NCI-H1694 (cell line): ENCODE measurements at places on chromosomes 1 and 21.

GRCh38 chr1:7747605-7748004, 23.5 kb upstream of the VAMP3 start:
- no peak for DNase-seq

DNA sequence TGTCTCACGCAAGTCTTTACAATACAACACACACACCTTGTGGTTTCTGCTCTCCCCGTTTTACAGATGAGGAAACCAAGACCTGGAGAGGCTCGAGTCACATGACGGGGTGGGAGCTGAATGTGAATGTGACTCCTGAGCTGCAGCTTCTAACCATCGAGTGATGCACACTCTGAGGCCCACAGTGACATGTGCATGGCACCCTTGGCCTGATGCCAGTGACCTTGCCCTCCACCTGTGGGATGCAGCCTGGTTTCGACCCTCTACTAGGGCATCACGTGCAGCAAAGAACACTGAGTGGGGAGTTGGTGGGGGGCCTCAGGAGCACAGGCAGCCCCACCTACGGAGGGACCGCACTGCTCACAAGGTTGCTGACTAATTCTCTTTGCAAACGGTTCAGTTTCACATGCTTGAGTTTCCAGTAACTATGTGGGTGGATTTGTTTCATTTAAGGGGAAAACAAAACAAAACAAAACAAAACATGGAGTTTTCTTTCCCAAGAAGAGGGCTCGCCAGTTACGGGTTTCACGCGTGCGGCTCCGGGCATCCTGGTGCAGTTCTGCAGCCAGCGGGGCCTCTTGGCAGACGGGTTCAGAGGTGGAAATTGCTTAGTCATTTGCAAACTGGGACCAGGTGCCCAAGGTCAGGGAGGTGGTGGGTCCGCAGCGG, 22.9 kb downstream of the SPSB1 start:
- no peak for DNase-seq

- DNase-seq, result no peak
Measured at GRCh38 chr1:109909561-109909960, 1.1 kb upstream of the CSF1 start.

DNA sequence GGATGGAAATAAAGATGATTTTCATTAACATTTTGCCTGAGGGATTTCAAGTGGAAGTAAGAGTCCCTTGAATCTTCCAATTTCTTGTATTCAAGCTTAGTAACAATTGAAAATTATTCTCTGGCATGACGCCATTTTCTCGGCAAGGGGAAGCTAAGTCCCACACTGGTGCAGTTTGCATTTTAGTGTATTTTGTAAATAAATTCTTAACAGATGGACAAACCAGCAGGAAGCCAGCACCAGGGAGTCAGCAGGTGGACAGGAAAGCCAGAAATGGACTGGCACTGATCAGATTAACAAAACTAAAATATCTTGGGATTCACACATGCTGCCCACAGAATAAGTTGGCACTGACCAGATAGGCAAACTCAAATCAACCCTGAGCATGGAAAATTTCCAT, 311.3 kb downstream of the LRRIQ3 start:
- DNase-seq, result no peak

- no peak for DNase-seq
Measured at GRCh38 chr1:63466759-63467158, 56.3 kb downstream of the ITGB3BP start.

DNA sequence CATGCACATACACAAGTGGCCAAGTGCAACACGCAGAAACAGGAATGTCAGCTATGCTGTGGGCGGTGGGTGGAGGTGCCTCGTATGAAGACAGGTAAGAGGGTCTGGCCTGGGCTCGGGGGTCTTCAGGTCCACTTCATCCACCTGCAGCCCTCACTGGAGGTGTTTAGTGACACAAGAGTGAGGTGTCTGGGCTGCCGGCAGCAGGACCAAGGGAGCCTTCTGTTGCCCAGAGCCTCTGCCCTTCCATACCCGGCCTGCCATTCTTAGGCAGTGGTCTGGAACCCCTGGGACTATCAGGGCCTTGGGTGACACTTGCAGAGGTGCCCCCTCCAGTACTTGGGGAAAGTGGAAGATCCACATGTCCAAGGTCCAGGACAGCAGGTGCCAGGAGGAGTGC, 21.7 kb upstream of the ACTRT2 start:
- no peak for DNase-seq

DNA sequence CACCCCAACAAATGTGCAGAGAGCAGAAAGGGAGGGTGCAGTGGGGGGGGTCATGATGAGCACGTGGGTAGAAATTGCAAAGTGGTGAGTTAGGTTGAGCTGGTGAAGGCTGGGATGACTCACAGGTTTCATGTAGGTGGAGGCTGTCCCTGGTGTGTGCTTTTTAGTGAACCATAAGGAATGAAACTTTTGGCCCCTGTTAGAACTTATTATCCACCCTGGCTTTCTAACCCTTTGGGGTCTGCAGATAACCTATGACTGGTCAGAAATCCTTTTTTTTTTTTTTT, 46.9 kb downstream of the DOP1B start:
- DNase-seq, result no peak

DNA sequence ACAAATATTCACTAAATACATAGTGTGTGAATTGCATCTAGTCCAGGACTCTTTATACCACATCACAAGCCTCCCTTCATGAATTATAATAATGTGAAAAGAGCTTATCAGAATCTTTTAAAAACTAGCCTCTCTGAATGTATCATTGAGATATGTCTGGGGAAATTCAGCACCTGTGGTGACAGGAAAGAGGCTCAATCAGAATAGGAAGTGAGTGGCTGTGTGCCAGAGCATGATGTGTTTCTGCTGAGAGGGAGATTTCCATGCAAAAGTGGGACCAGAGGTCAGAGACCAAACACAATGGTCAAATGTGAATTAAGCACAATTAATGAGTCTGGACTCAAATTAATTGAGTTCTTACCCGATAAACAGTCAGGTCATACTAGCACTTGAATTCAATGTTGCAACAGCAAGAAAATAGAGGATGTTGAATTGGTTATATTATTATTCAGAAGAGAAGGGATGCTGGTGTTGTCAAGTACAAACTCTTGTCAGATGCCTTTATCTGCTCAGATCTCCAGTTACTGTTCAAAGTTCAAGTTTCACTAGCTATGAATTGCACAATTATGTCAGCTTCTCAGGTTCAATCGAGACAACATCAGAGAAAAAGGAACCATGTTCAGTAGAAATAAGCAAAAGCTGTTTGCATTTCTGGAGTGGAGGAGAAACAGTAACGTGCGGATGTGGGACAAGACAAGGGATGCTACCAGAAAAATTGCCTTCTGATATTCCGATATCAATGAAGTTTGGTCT, 226.2 kb downstream of the ZNF326 start:
- no peak for DNase-seq

DNA sequence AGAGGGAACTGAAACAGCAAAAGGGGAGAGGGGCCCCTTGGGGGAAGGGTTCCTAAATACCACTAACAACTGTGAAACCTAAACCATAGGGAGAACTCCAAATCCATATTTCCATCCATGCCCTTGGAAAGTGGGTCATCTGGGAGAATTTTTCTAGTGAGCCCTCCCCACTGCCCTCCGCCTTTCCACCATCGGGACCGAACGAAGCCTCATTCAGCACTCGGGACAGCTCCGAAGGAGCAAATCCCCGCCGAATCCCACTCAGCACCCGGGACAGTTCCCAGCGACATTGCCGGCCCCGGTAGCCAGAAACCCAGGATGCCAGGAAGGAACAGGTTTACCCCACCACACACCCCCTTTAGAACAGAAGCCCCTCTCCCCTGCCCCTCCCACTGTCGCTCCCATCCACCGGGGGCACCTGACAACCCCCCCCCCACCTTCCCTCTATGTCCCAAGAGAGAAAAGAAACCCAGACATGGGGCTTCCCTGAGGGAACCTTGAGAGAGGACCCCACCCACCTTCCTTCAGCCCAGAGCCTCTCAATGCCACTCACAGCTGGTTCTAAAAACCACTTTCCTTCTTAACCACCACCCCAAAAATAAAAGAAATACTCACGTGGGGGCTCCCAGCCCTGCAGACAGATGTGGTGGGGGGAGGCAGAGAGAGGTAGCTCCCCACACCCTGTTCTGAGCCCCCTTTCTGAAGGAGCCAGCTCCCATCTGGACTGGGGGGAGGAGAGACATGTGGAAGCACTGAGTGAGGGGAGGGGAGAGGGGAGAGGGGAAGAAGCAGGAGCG, 4.5 kb downstream of the DLGAP3 start:
- no peak for DNase-seq

DNA sequence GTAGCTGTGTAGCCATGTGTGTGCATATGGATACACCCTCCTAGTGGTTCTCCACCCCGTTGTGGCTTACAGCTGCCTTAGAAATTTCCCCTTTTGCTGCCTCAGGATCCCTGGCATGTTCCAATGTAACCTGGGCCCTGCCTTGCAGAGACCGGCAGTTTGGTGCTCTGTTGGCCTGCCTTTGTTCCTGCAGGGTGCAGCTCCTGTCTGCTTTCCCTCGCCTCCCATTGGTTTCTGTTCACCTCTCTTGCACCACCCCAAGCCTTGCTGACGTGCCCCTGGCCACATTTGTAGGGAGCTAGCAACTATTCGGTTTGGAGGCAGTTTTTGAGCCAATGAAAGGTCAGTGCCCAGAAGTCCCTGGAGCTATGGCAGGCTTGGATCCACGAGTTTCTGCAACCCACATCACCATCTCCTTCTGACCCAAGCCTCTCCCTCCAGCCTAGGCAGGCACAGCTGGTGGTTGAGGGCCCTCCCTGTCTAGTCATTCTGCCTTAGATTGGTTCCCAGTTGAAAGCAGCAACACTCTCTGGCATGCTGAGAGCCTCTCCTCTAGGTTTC, 54.9 kb downstream of the MAB21L3 start:
- DNase-seq, result no peak

DNA sequence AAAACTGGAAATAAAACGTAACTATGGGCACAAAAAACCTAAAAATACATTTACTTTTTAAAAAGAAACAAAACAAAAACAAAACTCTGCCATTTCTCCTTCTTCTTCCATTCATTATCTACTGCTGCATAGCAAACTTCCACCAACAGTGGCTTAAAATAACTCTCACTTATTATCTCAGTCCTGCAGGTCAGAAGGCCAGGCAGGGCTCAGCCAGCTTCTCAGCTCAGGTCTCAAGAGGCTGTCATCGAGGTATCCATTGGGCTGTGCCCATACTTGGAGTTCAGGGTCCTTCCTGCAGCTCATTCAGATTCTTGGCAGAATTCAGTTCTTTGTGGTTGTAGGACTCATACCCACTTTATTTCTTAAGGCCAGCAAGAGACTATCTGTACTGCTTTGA, 352.7 kb upstream of the PLD5 start:
- DNase-seq, result no peak

DNA sequence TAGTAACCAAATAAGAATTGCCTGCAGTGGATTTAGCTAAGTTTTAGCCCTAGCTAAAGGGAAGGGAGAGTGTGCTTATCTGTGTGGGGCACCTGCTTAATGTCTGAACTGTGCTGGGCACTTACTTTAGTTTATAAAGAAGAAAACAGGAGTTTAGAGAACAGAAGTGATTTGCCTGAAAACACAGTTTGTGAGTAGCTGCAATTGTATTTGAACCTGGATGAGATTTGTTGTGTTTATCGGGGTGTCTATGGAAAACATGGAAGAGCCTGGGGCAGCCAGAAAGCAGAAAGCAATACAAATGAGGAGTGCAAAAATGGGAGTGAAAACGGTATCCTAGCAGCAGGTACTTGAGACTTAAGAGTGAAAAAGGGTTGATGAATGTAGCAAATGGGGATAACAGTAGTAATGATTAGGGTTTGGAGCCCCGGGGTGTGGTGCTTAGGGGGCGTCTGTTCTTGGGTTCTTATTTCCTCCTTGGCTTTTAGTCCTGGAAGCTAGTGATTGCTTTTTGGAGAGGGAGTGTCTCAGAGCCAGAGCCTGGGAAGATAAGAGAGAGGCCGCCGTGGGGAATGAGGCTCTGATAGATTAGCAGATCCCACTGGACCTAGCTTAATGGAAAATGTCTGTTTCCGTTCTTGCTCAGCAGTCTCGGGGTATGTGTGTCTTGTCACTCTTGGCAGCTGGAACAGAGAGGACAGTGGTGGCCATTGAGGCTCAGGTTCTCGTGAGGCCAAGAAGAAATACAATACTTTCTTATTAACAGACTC, 5.6 kb downstream of the PRCC start:
- DNase-seq, result no peak

- DNase-seq, result no peak
Measured at GRCh38 chr1:7401814-7402547, 369.1 kb upstream of the VAMP3 start.

DNA sequence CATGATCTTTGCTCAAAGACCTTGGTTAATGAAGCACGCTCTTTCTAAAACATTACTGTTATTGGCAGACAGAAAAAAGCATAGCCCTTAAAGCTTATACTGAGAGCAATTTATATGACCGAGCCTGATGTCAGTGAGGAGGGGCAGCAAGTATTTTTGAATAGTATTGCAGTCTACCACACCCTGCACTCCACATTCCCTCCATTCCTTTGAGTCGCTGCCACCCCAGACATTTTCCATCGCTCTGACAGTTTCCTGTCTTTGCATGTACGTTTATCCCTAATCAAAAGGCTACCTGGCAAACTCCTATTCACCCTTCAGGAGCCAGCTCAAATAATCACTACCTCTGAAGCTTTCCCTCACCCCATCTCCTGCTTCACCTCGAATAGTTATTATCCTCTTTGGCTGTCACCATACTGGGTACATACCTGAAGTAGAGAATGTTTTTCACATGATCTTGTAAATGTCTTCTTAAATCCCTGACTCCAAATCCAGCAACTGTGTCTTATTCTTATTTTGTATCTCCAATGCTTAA, 5.5 kb upstream of the JUN start:
- no peak for DNase-seq
